Activated CD4-positive, alpha-beta T cell treated with anti-CD3 and anti-CD28 coated beads, Interleukin-2, amount 50 U/mL, for 16 hours (primary cell): ENCODE measurements at places on chromosomes 2 and 18.
A peak's percentile ranks its signal among the peaks of the same experiment; 100 is the strongest.

DNA sequence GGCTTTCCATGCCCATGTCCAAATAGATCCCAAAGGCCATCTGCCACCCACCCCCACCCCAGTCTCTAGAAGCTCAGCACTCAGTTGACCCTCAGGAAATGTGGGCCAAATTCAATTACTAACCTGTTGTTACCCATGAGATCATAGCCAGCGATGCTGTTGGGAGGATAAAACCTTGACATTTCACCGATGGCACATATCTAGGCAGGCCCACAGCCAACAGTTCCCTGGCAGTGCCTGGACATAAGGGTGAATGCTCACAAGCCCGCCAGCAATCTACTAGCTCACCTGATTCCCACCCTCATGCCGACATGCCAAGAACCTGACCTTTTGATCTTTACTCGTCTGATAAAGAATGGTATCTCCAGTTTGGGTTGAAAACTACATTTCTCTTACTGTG, 11.8 kb upstream of the ACOXL start:
- no peak for DNase-seq

- DNase-seq, result no peak
These were observed 34.3 kb downstream of the INHBB start for GRCh38 chr2:120379916-120380893.

DNA sequence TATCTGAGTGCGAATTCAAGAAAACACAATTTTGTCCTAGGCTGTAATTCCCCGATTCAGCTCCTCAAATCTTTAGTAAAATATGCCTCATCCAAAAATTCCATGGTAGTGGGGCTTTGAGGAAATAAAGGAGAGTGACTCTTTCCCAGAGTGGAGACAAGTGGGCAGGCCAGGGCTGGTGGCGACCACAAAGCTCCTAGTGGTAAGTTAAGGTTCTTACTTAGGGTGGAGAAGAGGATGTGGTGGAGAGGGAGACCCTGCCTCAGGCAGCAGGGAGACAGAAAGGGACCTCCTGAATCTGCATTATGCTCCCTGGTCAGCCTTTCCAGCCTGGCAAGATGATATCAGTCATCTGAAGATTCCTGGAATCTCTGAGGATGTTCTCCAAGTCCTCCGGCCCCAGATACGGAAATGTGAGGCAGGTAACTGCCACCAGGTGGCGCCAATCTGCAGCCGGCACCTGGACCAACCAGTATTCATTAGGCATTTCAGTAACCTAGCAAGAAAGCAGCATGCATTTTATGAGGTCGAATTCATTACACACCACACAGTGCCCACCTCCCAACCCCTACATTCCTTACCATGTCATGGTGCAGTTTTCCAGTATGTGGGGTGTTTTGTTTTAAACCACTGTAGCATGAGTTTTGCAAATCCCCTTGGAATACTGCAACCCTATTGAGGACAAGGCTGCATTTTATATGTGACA, 106.4 kb downstream of the POLE4 start:
- peak; percentile 49 for DNase-seq

DNA sequence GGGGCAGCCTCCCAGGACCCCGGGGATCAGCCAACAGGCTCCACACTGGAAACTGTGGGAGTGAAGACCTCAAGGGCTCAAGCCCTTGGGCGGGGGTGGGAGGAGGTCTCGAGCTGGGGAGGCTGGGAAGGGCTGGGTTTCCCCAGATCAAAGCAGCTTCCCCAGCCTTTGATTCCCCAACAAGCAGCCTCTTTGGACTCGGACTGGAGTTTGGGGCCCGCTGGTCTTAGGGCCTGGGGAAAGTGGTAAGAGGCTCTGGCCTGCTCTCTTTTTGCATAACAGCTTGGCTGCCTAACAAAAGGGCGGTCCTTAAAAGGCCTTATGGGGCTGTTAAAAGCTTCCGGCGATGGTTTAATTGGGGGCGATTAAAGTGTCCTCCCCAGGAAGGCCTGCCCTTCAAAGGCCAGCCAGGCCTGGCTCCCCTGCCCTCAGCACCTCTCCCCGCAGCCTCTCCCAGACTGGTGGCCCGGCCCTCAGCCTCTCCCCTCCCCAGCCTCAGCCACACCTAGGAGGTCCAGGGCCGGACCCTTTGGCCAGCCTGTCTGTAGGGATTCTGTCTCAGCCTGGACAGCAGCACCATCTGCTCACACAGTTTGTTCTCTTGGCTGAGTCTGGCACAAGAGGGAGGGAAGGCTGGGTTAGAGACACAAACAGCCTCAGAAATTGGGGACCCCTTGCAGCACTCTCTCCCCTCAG, 39.6 kb downstream of the ZFP36L2 start:
- DNase-seq, result no peak

DNA sequence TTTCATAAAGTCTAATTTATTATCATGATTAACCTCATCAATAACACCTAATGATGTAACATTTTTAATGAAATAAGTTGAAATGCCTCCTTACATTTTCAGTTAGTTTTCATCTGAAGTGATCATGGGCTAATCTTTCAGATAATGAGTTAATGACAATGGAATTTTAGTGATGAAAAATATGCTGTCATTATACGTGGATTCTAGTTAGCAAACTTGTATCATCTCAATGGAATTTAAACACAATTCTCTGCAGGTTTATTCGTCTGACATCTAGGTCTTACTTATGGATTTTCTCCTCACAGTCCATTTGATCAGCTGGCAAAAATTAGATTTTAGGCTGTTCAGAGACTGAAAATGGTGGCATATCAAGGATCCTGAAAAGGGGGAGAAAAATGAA, 885.0 kb downstream of the SLC4A3 start:
- no peak for DNase-seq

GRCh38 chr2:165621086-165621560, 151.6 kb downstream of the CSRNP3 start:
- no peak for DNase-seq

DNA sequence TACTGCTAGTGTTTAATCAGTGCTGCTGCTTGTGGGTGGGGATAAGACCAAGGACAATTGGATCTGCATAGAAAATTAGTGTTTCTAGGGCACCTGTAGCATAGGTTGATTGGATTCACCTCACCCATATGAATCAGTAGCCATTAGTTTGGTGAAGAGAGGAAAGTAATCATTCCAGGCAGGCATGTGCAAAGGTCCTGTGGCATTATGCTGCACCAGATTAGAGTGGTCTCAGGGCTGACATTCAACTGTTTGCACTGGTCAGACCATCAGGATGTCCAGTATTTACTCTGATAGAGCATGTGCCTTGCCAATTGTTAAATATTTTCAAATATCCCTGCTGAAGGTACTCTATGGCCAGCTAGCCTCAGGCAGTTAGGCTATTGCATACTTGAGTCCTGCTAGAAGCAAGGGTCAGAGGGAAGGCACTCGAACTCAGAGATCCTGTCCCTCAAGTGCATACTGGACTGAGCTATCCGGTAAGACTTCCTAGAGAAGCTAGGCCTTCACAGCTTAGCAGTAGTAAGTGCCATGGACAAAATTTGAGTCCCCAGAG, 64.7 kb downstream of the SKA1 start:
- DNase-seq, result no peak

DNA sequence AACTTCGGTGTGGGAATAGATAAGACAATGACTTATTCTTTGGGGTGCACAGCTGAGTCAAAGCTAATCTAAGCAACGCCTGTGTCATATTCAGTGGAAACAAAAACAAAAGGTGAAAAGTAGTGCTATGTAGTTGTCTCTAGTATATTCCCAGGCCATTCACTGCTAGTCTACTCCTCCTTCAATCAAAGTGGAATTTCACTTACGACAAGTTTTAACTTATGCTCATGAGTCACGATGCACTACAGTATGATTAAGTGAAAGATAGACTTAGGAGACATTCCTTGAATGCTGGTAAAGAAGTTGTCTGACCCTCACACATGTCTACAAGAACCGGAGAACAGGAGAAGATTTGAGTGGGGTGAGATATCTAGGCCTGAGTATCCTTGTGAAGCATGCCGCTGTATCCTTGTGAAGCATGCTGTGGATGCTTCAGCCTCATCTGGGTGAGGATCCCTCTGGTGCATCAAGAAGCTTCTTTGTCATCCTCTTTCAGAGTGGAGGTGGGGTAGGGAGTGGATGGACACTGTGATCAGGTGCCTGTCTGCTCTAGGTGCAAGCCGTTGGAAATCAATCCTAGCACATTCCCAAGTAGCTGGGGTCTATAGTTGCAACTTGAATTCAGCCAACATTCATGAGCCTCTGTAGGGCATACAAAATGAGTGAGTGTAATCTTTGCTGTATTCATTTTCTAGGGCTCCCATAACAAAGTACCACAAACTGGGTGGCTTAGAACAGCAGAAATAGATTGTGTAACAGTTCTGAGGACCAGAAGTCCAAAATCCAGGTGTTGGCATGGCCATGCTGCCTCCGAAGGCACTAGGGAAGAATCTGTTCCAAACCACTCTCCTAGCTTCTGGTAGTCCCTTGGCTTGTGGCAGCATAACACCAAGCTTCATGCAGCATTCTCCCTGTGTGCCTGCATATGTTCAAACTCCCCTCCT, 173.5 kb upstream of the FN1 start:
- no peak for DNase-seq

DNA sequence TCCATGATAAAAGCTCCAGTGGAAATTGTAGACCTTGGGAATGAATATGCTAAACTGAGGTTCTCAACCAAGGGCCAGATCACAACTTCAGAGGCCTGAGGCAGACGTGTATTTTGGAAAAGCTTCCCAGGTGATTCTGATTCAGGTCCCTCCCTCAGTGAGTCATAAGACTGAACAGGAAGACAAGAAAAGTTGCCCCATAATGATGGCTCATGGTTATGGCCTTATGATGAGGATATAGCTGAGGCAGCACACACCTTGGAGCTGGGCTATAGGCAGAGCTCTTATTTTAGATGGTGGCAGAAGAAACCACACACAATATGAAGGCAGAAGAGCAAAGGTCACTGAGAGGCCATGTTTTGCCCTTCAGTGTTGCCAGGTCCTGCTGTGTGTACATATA, 9.6 kb downstream of the ANTXR1 start:
- no peak for DNase-seq

- DNase-seq, result no peak
These were observed 142.8 kb upstream of the ALPP start for GRCh38 chr2:232235716-232236115.

DNA sequence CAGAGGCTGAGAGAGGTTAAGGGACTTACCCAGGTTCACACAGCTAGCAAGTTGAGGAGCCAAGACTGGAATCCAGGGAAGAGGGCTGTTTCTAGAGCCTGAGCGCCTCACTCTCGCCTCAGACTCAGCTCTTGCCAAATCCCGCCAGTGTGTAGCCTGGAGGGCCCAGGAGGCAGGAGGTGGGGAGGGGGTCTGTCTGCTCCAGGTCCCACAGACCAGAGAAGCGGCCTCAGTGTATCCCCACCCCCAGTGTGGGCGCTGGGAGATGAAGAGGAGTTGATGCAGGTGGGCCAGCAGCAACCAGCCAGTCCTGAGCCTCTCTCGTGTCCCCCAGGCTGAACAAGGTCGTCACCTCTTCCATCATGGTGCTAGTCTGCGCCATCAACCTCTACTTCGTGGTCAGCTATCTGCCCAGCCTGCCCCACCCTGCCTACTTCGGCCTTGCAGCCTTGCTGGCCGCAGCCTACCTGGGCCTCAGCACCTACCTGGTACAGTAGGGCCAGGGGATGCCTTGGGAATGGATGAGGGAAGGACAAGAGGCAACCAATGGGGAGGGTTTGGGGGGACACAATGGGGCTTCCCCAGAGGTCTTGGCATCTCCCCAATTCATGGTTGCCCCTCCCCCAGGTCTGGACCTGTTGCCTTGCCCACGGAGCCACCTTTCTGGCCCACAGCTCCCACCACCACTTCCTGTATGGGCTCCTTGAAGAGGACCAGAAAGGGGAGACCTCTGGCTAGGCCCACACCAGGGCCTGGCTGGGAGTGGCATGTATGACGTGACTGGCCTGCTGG, 5.2 kb upstream of the CTDSP1 start:
- no peak for DNase-seq

DNA sequence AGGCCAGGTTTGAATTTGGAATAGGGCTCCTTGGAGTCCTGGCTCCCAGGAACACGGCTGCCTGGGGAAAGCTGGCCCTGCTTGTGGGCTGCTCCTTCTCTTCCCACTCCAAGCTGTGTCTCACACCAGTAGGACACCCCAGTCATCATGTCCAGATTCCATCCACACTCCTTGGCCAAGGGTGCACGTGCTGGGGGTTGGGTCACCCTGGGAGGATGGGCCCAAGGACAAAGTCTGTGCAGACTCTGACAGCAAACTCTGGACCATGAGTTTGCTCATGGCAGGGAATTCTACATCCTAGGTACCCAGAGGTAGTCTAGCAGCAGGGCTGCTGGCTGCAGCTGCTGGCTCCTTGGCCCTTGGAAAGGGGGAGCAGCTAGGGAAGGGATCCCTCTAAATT, 102.4 kb upstream of the EPAS1 start:
- DNase-seq, result no peak

- DNase-seq, result peak; percentile 65
These were observed at the start of gene NRP2 for GRCh38 chr2:205682239-205682970. Gene NRP2, plus strand, starts transcription at chr2:205682501. Its CDS starts 790 bp downstream, at chr2:205683291.

DNA sequence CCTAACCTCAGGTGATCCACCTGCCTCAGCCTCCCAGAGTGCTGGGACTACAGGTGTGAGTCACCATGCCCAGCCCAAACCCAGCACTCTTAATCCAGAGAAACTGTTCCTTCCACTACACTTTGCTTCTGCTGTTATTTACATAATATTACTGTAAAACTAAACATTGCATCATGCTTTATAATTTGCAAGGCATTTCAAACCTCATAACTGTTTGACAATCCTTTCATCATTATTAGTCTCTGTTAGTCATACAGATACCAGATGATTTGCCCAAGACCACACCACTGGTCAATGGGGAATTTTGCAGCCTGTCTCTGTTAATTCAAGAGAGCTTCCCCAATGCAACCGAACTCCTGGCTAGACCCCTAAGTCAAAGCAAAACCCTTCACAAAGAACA, 338.3 kb downstream of the ALK start:
- no peak for DNase-seq

GRCh38 chr2:1773883-1774282, 29.6 kb upstream of the PXDN start:
- DNase-seq, result no peak

DNA sequence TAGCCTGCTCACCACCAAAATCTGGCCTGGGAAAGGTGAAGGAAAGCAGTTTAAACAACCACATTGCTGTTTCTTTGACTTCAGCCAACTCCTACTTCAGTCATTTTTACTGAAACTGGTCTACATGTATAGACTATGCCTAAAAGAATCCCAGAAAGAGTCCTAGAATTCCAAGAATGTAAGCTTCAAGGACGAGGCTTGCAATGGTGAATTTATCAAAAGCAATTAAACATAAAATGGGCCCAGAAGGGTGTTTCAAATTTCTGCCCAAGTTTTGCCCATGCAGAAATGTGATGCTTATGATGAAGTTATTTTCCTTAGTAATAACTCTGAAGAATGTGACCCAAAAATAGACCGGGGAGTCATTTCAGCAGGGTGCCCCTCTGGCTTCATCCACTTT, 16.6 kb downstream of the EN1 start:
- DNase-seq, result no peak
